Esophagus squamous epithelium (tissue), 5 donors: ENCODE measurements at places on chromosomes 12 and 14.

DNA sequence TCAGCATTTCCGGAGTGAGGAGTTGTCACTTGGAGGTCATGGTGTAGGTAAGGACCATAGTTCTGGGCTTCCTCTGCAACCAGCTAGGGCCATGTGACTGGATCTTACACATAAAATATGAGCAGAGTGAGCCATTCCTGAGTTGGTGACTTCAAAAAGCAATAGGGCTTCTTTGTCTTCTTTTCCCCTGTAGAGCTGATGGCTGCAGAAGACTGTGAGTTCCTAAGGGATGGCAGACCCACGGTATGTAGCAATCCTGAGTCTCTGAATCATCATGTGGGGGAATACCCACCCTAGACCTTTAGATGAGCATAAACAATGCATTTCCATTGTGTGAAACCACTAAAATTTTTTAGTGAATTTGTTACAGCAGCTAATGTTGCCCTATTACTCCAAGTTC lies 151.1 kb upstream of the TBX3 start:
- no peak for DNase-seq

- DNase-seq, result no peak
Observed at GRCh38 chr14:63709589-63709988, 18.3 kb downstream of the SGPP1 start.

DNA sequence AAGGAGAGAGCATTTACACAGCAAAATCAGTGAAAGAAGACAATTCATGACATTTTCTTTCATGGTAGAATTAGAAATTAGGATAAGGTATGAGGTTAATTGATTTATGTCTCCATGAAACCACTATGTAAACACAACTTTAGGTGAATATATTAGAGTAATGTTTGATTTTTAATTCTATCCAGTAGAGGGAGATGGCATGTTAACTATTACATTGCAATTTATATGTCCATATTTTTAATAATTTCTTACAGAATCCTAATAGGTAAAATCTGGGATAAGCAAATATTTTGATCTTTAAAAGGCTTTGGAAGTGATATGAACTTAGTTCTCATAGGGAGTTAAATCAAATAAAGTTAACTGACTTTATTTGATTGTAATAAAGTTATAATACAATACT lies 373.4 kb upstream of the PDE3A start:
- no peak for DNase-seq

GRCh38 chr14:22026527-22026926 lies 352.9 kb upstream of the OR4E1 start:
- DNase-seq, result no peak

DNA sequence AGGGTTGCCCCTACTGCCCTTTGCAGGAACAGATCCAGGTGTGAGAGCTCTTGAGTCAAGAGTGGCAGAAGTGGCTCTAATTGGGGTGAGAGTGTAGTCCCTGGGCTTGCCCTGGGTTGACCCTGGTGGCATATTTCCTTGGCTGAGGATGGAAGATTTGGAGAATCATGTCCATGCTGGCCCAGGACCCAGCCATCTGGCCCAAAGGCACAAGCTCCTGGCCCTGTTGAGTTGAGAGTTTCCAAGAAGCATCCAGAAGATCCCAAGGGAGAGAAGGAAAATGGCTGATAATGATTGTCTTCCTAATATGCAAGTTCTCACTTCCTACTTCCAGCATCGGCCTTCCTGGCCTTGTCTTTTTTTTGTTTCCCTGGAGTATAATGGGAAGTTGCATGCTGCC lies 55.5 kb upstream of the SRSF5 start:
- DNase-seq, result no peak
